ENCODE measurements at places on chromosomes 5 and 9.

DNA sequence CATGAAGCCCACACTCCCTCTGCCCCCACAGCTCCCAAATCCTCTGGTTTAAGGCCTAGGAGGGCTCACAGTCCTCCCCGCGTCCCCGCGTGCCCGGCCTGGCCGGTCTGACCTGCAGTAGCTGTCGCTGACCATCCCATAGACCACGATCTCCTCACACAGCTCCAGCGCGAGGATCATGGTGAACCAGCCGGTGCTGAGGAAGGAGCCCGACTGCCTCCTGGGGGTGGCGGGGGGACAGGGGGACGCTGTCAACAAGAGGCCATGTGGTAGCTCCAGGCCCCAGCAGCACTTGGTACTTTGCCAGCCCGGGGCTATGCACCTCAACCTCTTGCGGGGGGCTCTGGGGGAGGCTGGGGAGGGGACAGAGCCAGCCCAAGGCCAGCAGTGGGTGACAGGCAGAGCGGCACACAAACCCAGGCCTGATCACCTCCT lies 7.0 kb downstream of the ST6GALNAC4 start:
- no peak for DNase-seq

DNA sequence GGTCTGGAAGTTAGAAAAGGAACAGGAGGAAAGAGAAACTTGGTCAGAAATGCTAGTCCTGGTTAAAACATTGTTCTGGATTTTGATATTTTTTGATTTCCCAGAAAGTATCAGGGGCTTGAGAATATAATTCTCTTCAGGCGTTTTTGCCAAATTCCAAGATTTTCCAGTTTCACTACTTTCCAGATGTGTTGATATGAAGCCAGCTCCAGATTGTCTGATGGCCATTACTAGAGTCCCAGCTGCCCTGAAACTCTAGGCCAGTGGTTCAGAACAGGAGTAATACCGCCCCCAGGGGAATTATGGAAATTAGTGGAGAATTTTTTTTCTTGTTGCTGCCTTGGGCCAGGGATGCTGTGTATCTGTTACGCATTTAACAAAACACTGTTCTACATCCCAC lies 88.6 kb downstream of the KCNN2 start:
- DNase-seq = peak; percentile 40

- DNase-seq = no peak
These were observed 172.6 kb downstream of the RAPGEF6 start for GRCh38 chr5:131462454-131462853.

DNA sequence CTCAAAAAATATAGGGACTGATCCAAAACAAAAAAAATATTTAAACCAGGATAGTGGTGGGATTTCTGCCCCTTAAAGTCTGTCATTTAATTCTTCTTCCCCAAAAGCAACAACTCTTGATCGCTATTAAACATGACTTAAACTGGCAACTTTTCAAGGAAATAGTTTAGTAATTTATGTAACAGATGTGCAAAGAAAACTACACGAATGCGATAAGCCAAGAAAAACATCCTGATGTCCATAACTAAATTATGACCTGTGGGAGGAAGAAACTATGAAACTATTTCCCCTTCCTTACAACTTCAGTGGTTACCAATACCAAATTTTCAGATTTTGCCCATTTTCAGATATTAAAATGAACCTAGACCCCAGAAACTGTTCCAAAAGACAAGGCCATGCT lies 31.5 kb downstream of the CLINT1 start:
- no peak for DNase-seq

DNA sequence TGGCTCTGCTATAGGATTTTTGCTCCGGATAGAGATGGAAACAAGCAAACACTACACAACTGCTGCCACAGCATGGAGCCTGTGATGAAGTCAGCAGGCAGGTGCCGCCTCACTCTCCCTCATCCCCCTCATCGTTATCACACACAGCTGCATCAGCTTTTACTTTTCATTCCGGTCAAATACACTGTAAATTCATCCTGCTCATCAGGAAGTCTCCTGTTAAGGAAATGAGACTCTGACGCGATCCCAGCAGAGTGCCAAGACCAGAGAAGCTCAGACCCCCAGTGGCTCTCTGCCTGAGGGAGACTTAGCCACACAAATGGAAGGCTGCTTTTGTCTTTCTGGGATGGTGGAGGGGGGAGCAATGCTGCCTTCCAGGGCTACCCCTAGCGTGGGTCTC lies 270.2 kb downstream of the ELAVL2 start:
- no peak for DNase-seq

- DNase-seq = no peak
These were observed 14.6 kb downstream of the HK3 start for GRCh38 chr5:176884571-176884890.

DNA sequence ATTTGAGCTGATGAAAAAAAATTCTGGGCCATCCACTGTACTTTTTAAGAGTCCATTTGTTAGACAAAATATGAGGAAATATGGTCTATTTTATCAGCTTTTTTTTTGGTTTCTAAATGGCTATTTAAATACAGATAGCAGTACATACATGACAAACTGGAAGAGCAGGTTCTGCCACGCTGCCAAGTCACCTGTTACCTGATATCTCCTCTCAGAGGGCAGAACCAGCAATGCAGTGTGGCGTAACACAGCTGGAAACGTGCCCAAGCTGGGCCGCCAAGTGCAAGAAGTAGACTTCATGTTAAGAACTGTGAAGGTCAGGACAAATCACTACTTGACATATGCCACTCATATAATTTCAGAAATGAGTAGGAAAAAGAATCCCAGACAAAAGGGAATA lies 8.1 kb downstream of the MCIDAS start:
- no peak for DNase-seq

GRCh38 chr9:113184539-113184938 lies 33.7 kb downstream of the SLC31A2 start:
- peak; percentile 81 for DNase-seq

GRCh38 chr5:132176987-132177386 lies 50.7 kb downstream of the P4HA2 start:
- peak; percentile 46 for DNase-seq

- DNase-seq = no peak
These were observed 65.1 kb downstream of the BASP1 start for GRCh38 chr5:17282283-17283120.

DNA sequence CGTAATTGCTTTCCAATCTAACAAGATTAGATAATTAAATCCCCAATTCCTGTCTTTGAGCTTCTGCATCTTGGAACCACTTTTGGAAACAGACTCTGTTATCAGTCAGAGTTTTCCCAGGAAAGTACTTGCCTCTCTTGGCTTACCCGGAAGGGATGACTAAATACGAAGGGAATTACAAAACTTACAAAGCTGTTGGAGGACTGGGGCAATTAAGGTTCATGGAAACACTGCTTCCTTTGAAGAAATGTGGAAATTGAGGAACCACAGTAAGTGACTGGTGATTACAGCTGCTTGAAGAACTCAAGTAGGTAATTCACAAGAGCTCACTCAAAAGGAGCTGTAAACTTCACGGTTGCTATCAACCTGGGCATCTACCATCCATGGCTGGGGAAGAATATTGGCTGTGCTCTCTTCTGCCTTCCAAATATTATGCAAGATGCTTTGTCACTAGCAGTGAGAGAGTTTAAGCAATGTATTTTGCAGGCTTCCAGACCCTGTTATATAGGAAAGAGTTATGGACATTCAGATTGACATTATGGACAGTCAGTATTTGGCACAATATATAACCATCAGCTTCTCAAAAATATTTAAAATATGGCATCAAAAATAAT lies 104.6 kb upstream of the MAN2A1 start:
- DNase-seq = peak; percentile 40

GRCh38 chr5:133897431-133897830 lies 71.0 kb downstream of the C5orf15 start:
- no peak for DNase-seq

DNA sequence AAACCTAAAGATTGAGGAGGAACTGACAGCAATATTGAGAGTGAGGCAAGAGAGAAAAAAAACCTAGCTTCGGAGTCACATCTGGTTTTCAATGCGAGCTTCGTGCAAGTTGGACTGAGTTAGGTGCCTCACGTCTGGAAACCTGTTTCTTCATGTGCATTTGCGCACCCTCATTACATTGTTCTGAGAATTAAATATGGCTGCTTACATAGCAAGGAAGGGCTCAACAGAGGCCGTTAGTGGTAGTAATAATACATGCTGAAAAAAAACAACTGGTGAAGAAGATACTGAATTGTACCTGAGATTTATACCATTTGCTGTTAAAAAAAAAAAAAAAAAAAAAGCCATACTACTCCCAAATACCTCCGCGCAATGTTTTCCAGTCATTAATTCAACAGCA lies 18.6 kb downstream of the DNAJA1 start:
- DNase-seq = no peak

DNA sequence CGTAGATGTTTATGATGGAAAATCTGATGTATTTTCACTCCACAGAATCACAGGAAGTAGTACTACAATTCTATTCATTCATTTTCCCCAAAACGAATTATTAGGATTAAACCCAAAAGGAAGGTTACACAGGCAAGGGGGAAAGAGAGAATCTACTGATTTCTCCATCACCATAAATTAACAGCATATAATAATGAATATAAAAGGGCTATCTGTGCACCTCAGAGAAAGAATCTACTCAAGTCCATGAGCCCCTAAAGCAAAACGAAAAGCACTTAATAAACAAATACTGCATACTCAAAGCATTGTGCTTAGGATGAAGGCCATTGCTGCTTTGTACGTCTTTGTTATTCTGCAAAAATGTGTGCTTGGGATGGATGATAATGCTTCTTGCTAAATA lies 740.5 kb upstream of the SEMA6A start:
- DNase-seq = no peak

DNA sequence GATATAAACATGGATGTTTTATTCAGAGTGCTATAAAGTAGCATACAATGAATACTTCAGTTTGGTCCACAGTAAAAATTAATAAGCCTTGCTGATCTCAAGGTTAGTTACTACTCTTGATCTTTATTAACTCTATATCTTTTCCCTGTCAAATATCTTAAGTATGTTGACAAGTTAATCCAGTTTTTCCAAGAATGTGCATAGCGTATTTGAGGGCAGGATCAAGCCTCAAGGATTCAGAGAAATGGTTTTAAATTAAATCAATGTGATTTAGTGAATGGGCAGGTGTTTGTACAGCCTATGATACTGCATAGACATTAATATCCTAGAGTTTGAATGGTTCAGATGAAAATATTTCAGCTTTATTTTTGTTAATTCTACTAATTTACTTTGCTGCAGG lies 20.7 kb downstream of the MATR3 start:
- DNase-seq = no peak

DNA sequence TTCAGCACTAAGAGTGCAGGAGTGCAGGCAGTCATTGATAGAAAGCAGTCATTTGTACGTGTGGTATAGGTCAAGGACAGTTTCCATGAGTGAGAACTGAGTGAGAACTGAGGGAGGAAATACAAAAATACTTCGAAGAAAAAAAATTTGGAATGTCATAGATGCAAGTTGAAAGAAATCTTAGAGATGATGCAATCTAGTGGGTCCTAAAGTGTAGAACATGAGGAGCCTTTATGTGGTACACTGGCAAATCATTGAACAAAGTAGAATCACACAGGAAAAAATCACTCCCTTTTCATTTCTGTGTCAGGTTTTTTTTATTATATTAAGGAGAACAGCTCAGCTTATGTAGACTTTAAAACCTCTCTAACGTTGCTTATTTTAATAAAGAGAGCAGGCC lies 26.4 kb upstream of the SLC1A1 start:
- DNase-seq = no peak
